RPMI8226 (cell line): ENCODE measurements at places on chromosomes 3 and 15.

GRCh38 chr15:71189718-71190117 is 74.4 kb downstream of the THSD4 start:
- DNase-seq: no peak

DNA sequence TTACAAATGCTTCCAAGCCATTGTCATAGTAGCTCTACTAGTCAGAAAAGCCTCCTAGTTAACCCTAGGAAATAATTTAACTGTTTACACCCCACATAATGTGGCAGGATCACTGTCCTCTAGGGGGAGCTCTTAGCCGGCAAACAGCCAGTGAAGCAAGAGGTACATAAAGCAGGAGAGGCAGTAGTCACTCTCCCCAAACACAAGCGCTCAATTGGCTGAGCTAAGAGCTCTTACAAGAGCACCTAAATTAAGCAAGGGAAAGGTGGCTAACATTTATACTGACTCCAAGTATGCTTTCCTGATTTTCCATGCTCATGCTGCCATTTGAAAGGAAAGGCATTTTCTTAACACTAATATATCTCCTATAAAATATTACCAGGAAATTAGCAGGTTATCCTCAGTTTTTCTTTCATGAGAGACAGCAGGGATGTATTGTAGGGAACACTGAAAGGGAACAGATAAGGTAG is 37.6 kb downstream of the NCEH1 start:
- peak; percentile 86 for DNase-seq

DNA sequence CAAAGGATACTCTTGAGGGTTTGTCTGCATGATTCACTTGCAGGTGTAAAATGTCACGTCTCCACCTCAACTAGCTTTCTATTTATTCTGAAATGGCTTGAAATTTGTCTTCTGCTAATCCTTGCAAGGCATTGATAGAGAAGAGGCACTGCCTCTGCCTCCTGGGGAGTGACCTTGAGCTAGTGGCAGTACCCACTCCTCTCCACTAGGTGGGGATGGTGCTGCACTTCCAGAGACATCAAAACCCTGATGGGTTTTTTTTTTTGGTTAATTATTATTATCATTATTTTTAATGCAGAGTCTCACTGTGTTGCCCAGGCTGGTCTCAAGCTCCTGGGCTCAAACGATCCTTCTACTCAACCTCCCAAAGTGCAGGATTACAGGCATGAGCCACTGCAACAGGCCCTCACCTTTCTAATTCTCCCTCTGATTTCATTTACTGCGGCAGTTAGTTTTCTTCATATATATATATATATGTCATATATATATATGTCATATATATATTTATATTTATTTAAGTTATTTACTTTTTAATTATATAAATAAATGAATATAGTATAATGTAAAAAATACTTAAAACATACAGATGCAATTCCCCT is 117.6 kb upstream of the EIF1B start:
- peak; percentile 69 for DNase-seq

DNA sequence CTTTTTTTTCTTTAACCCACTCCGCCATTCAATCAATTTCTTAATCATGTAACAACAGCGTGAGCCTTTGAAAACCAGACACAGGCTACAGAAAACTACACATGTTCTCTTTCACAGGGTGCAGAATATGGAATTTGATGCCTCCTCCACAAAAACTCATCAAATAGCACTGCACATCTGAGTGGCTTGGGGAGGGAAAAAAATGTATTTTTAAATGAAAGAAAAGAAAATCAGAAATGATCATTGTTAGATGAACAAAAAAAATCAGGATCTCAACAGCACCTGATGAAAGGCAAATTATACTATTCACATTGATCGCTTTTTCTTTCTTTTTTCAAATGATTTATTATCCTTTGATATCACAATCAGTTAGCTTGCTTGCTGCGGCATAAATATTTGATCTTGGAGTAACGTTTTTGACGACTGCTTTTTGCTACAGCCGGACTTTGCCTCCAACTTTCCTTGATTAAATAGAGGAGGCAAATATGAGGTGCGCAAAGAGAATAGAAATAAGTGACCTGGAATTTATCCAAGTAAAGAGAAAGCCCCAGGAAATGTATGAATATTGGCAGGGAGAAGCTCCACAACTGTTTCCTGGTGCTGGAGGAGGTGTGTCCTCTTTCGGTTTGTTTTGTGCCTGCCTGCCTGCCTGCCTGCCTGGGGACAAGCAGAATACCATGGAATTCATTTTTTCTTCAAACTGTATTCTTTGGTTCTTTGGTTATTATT is 63.1 kb downstream of the EDEM1 start:
- DNase-seq: no peak

DNA sequence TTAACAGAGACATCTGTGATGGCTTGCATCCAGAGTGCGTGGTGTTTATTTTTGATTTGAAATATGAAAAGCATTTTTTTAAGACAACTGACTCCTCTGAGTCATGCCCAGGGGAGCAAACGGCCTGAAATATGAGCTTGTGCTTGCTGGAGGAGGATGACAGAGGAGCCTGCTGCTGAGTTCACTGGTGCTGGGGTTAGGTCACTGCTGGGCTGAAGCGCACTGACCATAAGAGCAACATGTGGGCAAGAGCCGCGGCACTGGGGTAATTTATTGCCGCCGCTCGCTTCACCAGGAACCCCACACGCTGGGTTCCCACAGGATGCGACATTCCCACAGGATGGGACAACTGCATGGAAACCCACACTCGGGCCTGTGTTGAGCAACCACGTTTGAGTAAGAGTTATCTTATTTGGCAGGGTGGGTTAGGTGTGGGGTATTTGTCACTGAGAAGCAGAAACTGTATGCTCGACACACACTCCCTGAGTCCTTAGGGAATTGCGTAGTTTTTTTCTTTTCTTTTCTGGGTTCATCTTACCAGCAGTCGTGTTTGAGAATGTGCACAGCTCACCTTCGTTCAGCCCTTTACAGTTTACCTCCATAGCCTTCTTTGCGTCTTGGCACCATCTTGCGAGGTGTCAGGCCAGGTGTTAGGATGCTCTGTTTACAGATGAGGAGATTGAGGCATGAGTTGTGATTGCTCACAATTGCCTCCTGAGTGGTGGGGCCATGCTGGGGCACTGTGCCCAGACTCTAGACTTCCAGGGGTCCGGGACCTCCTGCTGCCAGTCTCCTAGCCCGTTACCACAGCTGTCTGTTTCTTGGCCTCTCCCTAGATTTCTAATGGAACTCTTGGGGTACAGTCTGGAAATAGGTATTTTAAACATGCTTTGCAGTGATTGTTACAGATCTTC is 60.4 kb downstream of the SMAD3 start:
- no peak for DNase-seq

DNA sequence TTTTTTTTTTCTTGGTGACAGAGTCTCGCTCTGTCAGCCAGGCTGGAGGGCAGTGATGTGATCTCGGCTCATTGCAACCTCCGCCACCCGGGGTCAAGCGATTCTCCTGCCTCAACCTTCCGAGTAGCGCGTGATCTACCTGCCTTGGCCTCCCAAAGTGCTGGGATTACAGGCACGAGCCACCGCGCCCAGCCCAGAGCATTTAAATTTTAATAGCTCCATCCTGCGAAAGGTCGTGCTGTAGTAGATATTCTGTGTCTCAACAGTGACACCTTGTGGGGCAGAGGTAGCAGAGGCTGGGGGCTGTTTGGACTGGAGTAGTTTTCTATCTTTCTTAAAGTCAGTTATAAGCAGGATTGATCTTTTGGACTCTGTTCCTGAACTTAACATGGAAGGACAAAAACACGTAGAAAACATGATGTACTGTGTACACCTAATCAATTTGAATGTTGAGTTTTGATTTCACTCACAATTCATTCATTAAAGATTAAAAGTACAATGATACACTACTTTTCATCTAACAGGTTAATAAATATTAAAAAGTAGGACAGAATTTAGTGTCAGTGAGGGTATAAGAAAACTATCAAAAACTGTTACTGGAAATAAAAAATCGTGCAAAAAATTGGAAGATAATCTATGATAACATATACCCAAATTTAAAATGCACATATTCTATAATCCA is 11.0 kb upstream of the PDCD6IP start:
- peak; percentile 69 for DNase-seq

- DNase-seq: no peak
Measured at GRCh38 chr3:87359826-87360225, 83.4 kb upstream of the POU1F1 start.

DNA sequence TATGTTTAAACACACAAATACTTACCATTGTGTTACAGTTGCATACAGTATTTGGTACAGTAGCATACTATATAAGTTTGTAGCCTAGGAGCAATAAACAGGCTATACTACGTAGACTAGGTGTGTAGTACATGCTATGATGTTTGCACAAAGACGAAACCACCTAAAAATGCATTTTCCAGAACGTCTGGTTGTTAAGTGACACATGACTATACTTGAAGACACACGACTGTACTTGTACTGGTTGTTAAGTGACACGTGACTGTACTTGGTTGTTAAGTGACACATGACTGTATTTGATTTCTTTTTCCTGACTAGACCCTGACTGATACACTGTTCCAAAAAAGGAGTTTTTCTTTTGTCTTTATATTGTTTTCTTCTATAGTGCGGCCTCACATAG is 34.1 kb downstream of the RAB8B start:
- DNase-seq: no peak

- DNase-seq: no peak
Measured at GRCh38 chr15:31474059-31474868, 147.6 kb downstream of the KLF13 start.

DNA sequence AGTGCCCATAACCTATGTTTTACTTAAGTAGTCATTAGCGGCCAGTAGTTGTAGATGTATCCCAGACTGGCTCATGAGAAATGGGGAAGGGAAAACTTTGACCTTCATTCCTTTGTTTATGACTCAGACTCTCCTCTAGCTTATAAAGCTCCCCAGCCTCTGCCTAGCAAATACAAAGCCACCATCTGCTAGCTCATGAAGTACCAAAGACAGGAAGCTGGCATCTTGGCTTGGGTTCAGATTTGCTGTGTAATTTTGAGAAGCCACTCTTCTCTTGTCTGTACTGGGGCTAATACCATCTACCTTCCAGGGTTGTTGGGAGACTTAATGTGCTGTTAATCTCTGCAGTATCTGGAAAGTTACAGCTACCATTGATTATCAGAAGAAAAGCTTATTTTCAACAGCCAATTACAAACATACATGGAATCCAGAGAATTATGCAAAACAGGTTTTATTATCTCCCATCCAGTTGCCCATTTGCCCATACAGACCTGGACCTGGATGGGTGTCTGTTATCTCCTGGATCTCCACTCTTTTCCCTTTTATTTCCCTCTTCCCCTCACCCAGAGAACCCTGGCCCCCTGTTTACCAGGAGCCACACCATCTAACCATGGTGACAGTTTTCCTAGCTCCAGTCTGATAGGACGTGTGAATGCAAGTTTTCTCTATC is 153.8 kb downstream of the SEMA6D start:
- DNase-seq: peak; percentile 20

DNA sequence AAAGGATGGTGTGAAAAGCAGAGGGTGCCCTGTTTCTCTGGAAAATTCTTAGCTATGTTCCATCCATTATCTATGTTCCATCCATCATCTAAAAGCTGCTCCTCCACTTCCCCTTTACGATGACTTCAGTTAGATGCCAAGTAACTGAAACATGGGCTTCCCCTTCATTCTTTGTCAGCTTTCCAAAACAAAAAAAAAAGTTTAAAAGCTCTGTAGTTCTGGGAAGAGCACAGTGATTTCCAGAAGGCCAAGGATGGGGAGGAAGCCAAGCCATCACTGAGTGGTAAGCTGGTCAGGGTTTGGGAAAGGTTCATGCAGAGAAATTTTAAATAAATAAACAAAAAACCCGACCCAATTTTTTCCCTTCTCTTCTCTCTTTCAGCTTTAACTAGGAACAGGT is 111.5 kb downstream of the CFAP44 start:
- no peak for DNase-seq

- peak; percentile 53 for DNase-seq
Measured at GRCh38 chr15:99703603-99704443, 29.4 kb downstream of the LYSMD4 start.

- DNase-seq: no peak
Measured at GRCh38 chr3:108863799-108864135, 41.2 kb downstream of the TRAT1 start.

DNA sequence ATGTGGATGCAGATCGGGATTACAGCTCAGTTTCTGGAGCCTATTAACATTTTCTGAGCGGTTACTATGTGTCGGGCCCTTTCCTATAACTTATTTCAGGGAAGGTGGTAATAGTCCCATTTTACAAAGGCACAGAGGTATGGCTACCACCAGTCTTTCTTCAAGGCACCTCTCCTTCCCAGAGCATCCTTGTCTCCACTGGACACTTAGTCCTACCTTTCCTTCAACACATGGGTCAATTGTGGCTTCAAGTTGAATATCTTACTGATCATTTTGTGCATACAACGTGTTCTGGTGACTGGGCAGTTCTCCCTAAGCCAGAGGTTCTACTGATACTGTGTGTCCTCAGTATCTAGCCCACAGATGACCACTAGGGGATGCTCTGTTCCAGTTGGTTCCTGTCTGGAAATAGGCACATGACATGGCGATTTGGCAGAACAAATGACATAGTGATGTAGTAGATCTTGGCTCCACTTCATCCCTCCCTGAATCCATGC is 60.7 kb upstream of the CMTM8 start:
- DNase-seq: peak; percentile 75

GRCh38 chr3:161336661-161337060 is 34.7 kb downstream of the SPTSSB start:
- DNase-seq: no peak

DNA sequence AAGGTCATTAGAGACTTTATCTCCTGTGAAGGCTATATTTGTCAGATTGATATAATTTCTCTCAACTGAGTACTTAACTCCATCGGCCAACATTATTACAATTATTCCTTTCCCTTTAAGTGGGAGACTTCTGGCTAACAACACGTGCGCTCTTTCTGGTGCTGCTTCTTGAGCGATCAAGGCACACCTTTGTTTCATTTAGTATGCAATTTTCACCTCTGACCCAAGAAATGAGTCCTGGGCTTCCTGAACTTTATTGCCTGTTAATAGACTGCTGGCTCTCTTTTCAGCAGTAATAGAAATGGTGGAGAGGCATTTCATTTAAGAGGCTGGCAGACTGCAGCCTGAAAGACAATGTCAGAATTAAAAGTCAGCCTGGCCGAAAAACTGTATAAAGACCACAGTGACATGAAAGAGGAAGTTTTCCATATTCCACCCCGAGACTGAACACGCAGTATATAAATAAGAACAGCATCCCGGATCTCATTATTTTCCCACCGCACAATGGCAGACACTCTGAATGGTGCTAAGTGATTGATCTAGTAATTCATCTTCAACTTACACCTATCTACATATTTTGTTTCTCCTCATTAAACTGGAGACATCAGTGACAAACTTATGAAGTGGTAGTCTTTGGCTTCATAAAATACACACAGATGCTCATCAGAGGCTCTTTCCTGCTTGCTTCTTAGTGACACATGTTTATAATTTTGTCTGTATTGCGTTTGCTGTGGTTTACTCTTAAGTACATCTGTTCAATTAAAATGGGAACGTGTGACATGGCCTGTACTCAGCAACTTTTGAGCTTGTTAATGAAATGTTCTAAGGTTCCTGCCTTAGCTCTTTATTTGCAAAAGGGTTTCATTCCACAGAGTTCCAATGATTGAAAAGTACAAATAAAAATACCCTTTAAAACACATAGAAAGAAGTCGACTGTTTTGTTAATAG is 299.9 kb downstream of the MECOM start:
- DNase-seq: peak; percentile 57
